Natural killer cell (primary cell): ENCODE measurements at places on chromosomes 5 and 9.

DNA sequence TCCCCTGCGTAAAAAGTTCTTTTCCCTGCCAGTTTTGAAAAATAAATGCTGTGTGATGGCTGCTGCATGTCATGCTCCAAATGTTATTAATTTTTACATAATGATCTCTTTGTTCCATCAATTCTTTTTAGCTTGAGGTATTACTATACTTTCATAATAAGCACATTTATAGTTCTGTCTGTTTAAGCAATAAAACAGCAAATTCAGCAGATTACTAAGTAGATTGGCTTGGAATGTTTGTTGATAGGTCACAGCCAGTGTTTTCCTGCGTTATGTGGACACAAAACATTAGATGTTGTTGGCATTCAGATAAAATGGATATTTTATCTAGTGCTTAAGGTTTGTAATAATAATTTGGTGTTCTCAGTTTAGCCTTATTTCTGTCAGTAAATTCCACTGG is 242.0 kb downstream of the KDM4C start:
- DNase-seq, result no peak

DNA sequence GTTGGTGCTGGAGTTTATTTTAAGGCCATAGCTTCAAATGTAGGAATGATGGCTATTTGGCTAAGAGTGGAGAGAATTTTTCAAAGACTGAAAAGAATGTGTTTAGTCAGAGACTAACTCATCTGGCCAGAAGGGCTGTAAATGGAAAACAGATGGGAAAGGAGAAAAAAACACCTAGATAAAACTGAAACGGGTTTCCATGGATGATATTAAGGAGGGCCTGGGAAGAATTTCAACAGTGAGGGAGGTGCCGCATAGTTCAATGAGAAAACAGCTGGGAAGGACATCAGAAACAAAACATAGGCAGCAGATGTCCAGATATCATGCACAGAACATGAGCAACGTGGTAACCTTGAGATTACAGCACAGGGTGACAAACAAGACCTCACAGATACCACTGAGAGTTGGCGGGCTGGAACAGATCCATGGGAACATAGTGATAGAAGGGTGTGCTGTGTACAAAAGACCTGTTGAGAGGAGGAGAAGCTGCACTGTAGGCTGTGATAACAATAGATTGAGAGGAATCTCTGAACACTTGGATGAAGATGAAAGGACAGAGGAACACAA is 31.2 kb upstream of the RAD23B start:
- DNase-seq, result no peak

GRCh38 chr9:133775291-133775690 is 37.1 kb upstream of the SARDH start:
- no peak for DNase-seq

- DNase-seq, result no peak
Measured at GRCh38 chr5:69270840-69271239, 36.2 kb downstream of the CDK7 start.

GRCh38 chr5:137182576-137182975 is 316.6 kb downstream of the SPOCK1 start:
- no peak for DNase-seq

- DNase-seq, result no peak
Measured at GRCh38 chr5:33854733-33855151, 37.0 kb downstream of the ADAMTS12 start.

- no peak for DNase-seq
Measured at GRCh38 chr9:96660692-96661248, 5.7 kb upstream of the PRXL2C start.

GRCh38 chr5:137718611-137719010 is 17.3 kb downstream of the KLHL3 start:
- no peak for DNase-seq

DNA sequence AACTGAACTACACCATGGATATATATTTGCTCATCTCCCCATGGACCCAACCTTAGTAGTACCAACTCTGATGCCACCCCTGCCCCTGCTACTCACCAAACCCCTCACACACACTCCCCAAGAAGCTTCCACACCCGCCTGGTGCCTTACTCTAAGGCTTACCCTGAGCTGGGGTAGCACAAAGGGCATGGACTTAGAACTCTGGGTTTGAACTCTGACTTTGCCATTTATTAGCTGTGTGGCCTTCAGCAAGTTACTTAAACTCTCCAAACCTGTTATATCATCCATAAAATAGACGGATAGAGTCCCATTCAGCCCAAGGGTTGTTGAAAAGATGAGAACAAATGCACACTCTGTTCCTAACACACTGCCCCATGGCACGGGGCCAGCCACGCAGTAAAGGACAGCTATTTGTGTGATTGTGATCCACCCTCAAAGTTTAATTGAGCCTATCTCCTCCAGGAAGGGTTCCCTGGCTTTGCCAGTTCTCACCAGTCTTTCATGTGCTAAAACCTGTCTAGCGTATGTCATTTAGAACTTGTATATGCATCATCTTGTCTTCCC is 111.0 kb downstream of the KLHL3 start:
- no peak for DNase-seq

GRCh38 chr5:154352960-154353548 is 92.7 kb upstream of the SAP30L start:
- DNase-seq, result no peak

DNA sequence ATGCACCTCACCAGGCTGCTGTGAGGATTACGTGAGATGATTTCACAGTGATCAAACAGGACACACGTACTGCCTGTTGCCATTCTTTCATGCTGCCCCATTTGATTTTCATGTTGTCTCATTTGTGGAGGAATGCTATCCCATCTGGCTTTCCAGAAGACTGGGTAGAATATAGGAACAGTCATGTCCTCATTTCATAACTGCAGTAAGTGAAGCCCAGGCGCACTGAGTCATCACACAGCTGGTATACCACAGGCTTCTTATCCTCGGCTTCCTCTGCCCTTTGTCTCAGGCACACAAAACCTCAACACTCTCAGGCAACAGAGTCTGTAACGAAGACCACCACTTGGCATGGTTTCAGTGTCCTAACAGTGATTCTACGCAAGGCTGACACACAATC is 62.3 kb downstream of the LHFPL2 start:
- no peak for DNase-seq

GRCh38 chr5:122083535-122083934 is 5.5 kb upstream of the LOX start:
- DNase-seq, result no peak

- DNase-seq, result no peak
Measured at GRCh38 chr9:13556656-13557055, 277.2 kb upstream of the MPDZ start.

- no peak for DNase-seq
Measured at GRCh38 chr5:177314376-177315342, 3.0 kb upstream of the MXD3 start.

DNA sequence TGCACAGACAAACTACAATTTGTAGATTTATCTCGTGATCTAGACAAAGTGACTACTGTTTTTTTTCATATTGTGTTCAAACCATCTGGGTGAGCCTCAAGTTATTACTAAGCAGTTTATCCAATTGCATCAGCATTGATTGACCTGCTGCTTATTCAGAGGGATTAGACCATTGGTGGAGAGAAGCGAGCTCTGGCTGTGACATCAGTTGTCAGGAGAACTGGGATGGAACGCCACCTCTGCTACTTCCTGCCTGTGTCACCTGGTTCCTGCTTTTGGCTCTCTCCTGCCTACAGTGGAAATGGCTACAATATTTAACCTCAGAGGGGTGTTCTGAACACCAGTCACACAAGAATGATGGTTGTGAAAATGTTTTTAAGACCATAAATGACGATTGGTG is 12.1 kb downstream of the NR4A3 start:
- DNase-seq, result no peak

DNA sequence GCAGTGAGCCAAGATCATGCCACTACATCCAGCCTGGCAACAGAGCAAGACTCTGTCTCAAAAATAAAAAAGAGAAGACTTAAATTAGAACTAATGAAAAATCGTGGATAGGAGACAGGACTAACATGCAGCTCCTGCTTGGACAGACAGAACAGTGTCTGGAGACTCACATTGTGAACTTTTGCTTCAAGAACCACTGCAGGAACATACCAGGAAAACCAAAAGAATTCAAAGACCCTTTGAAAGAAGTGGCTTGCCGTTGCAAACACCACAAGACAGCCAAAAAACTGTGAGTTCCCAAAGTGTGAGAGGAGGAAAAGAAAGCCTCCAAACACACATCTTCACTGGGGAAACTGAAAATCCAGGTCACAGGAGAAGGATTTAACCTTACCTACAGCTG is 48.8 kb upstream of the SNAPC3 start:
- no peak for DNase-seq

DNA sequence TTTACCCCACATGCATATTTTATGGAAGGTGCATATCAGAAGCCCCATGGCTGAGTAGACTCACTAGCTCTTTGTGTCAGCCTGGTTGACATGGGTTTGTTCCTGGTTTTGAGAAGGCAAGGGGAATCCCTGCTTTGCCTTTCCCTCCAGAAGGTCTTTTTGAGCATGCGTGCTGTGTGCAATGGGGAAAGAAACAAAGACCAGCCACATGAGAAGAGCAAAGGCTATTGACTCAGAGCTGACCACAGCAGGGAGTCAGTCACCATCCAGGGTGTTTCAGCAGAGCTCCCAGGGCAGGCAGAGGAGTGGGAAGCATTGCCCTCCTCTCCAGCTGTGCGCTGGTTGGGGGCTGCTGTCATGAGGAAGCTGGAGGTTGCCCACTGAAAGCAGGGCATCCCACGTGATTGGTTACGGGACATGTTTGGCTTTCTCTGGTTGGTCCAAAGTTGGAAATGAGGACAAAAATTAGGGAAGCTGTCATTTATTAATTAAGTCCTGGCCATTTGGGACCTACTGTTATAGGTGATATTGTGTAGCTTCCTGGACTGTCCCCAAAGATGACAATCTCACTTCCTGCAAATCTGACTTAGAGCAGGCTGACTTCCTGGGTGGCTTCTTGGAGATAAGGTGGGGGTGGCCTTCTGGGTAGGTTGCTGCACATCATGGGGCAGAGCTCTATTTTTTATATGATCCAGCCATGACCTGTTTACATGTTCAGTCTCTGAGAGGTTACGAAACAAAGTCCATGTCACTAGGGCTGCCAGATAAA is 48.9 kb upstream of the TDRD7 start:
- DNase-seq, result no peak

DNA sequence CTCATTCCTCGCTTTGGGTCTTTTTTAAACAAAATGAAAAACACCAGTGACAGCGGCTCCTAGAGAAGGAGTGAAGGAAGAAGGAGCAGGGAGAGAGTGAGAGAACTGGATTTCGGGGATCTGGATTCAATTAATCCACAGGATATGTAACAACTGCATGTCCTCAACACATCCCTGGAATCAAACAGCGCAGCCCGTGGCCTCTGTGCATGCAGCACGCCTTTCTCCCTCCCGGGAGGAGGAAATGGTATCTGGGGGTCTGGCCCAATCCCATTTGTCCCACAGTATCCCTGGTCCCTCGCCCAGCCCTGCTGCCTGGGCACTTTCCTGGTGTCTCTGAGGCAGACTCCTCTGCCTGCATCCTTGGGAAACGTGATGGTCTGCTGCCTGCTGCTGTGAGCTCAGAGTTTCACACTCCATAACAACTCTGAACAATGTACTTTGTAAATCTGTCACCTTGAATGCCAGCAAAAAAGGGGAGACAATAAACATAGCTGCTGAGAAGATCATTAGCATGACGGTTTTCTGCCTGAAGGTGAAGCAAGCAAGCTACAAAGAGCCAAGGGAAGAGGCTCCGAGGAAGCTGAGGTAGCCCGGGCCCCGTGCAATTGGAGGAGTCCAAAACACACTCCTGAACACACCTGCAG is 56.1 kb downstream of the PTCH1 start:
- DNase-seq, result no peak

GRCh38 chr5:143966280-143966679 is 154.3 kb downstream of the HMHB1 start:
- no peak for DNase-seq

GRCh38 chr5:52893105-52893504 is 96.0 kb upstream of the ITGA2 start:
- no peak for DNase-seq

DNA sequence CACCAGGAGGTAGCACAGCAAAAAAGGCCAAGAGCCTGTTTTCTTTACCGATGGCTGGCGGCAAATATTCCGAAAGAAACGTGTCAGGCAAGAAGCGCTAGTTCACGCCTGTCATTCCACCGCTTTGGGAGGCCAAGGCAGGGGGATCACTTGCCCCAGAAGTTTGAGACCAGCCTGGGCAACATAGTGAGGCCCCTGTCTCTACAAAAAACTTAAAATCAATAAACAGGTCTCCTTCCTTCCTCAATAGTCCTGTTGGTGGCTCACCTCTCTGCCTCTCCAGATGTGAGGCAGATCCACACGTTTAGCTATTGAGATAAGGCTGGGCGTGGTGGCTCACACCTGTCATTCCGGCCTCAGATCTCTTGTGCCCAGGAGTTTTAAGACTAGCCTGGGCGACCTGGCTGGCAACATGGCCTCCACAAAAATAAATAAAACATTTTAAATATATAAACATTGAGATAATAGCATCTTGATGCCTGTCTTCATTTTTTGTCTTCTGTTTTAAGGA is 1.3 kb upstream of the TMEM250 start:
- DNase-seq, result no peak

DNA sequence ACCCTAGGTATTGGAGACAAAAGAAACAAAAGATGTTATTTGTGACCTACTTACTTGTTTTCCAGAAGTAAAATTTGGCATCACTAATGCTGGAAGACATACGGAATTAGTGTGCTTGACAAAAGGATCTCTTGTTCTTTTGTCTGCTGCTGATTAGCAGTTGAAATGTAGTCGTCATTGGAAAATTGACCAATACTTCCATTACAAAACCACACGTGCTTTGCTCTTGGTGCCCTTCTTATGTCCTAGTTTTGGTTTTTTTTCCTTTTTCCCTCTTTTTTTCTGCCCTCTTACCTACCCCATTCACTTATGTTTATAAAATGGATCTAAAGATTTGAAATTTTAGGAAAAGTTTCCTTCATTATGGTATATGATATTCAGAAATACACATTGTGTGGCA is 197.4 kb downstream of the FER start:
- no peak for DNase-seq

DNA sequence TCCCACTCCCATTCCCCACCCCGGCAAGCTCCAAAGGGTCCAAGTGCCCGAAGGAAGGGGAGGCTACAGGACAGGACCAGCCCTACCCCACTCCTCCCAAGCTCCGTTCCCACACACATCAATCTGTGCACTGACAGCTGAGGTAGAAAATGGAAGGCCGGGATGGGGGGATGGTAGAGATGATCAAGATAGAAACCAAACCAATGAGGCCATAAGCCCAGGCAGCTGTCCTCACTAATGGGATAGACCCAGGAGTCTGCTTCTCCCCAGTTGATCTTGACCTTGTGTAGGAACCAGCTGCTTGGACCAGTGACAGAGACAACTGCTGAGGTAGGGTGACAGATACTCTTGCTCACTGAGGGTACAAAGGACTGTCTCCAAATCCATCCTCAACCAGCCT is 38.6 kb downstream of the B4GALT1 start:
- DNase-seq, result no peak

DNA sequence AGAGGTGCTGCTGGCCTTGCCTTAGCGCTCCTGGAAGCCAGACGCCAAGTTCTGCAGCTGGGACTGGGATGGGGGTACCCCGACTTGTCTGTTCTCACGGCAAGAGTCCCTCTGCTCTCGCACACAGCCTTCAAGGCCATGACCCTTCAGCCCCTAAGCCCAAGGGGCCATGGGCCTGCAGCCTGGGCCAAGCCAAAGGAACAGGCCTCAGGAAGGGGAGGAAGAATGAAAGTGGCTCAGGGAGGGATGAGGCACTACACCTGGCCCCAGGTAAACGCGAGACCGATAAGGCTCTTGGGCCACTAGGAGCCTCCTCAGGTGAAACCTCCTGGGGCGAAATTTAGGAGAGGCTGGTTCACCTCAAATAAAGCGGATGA is 3.9 kb downstream of the EBF1 start:
- no peak for DNase-seq
